NCI-H1417 (cell line): ENCODE measurements at places on chromosomes 2 and 18.

GRCh38 chr2:33619028-33619427 lies 19.9 kb upstream of the FAM98A start:
- DNase-seq = no peak

GRCh38 chr2:31947871-31948270 lies 62.9 kb downstream of the MEMO1 start:
- DNase-seq = no peak

DNA sequence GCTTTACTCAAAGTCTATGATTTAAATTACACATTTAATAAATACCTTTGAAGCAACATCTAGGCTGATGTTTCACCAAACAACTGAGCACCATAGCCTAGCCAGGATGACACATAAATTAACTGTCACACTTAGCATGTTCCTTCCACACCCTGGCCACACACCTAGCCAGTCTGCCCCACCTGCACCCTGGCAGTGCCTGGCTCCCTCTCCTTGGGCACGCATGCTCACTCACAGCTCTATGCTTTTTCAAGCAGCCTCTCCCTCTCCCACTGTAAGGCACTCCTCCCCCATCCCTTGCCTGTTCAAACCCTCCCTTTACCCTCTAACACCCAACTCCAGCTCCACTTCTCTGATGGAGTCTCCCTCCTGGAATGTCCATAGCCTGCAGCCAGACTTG lies 357.6 kb upstream of the KLHL29 start:
- DNase-seq = no peak

DNA sequence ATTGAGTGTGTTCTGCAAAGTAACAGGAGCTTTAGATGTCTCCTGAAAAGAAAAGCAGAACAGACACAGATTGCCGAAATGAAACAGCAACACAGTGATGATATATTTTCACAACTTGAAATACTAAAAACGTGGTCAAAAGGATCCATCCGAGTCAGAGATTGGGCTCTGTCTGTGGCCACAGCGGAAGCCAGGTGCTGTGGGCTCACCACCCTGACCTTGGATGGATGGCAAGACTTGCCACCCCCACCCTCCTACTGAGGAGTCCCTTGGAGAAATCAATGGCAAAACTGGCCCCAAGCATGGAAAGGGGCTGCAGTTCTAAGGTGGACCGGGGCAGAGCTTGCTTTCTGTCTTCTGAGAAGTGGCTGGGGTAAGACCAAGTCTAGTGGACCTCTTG lies 31.4 kb upstream of the ACKR3 start:
- no peak for DNase-seq

GRCh38 chr2:200199576-200200263 lies 106.8 kb upstream of the SPATS2L start:
- no peak for DNase-seq

- DNase-seq = no peak
Measured at GRCh38 chr2:221567809-221568208, 4.3 kb downstream of the EPHA4 start.

DNA sequence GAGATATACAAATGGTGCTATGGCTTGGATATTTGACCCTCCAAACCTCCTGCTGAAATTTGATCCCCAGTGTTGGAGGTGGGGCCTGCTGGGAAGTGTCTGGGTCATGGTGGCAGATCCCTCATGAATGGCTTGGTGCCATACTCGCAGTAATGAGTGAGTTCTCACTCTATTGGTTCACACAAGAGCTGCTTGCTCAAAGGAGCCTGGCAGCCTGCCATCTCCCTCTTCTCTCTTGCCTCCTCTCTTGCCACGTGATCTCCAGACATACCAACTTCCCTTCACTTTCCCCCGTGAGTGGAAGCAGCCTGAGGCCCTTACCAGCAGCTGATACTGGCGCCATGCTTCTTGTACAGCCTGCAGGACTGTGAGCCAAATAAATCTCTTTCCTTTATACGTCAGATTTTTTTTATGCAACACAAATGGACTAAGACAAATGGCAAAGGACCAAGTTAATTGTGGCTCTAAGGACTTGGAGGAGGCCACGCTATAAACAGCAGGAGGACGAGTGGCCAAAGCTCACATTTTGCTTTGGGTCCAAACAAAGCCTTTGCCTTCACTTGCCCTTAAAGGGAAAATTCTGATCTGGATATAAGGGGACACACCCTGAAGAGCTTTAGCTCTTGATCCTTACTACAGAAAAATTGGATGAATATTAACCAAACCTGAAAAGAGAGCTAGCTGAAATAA lies 214.7 kb downstream of the SS18 start:
- DNase-seq = peak; percentile 45

DNA sequence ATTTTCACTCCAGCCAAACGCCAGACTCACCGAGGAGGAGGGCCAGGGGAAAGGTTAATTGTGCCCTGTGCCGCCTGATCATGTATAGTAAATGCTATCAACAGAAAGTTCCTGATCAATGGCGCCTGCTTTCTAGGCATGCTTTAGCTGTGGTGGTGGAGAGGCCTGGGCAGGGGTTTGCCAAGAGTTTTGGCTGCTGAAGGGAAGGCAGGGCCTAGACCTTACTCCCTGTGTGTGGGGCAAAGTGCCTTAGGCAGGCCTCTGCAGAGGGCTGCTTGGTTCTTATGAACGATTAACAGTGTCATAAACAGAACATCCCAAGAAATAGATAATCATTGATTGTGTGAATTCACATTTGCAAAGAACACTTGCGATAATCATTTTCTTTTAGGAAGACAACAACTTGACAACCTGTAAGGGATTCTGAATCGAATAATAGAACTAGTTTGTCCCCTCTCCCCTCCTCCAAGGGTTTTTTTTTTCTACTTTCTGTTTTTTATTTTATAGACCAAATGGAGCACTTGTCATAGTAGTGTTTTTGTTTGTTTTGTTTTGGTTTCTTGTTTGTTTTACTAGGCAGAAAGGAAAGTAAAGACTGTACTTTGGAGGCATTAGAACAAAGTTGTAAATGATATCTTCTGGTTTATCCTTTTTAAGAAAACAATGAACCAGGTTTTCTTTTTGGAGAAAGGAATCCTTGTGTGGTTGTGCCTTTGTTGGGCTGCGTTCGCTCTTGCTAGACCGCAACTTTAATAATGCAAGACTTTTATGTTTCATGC lies 6.5 kb downstream of the TSHZ1 start:
- DNase-seq = no peak

- no peak for DNase-seq
Measured at GRCh38 chr2:46643951-46644350, 164.6 kb downstream of the TMEM247 start.

GRCh38 chr18:55031979-55032378 lies 72.7 kb upstream of the CCDC68 start:
- DNase-seq = no peak

GRCh38 chr2:120344214-120344975 lies 1.5 kb upstream of the INHBB start:
- no peak for DNase-seq

- no peak for DNase-seq
Measured at GRCh38 chr2:12442476-12442847, 274.3 kb upstream of the TRIB2 start.

DNA sequence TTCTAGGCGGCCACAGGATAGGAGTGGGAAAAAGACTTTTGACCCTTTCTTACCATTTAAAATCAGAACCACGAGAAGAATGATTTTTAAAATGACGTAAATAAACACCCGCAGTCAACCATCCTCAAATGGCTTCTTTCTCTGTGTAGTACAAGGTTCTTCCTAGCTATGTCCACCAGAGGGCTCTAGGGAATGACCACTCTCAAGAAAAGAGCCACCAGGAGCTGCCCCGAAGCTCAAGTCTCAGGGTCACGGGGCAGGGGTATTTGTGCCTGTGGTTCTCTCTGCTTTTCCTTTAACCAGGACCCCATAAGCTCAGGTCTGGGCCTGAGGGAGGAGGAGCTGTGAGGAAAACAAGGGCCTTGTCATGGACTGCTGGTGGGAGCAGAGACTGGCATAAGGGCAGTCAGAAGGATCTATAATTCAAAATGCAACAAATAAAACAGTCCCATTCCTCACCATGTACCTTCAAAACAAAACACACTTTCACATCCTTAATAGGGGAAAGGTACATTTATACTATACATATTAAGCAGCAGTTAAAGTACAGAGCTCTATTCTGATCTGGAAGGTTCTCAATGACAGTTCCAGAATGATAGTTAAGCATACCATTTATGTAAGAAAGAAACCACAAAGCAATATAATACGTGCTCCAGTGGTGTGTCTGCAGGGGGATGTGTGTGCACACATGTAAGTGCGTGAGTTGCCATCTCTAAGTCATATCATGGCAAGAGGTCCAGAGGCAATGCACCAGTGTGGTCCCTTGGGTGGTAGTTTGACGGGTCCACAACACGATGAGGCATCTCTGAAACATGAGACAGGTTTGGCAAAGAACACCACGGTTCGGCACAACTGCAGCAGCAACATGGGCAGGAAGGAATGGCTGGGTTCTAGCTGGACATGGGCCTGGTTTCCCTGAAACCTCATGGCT lies 18.6 kb downstream of the LYPD1 start:
- DNase-seq = peak; percentile 40

- DNase-seq = no peak
Measured at GRCh38 chr18:23636071-23636399, 26.7 kb downstream of the ANKRD29 start.

GRCh38 chr18:74828200-74828599 lies 230.5 kb downstream of the ZNF407 start:
- no peak for DNase-seq

DNA sequence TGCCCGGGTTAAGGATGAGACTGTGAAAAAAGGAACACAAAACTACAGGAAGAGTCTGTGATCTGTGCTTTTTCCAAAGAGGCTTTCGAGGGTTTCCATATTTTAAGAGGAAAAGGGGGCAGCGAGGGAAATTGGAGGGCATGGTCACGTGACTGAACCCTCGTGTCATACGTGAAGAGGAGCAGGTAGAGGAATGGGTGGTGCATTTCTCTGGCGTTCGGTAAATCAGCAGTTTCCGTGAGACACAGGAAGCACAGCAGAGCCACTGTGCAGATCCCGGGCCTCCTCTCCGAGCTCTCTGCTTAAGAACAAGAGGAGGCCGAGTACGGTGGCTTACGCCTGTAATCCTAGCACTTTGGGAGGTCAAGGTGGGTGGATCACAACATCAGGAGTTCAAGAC lies 219.7 kb downstream of the NDUFA10 start:
- DNase-seq = no peak

GRCh38 chr2:11420190-11420589 lies 45.8 kb downstream of the E2F6 start:
- DNase-seq = no peak

DNA sequence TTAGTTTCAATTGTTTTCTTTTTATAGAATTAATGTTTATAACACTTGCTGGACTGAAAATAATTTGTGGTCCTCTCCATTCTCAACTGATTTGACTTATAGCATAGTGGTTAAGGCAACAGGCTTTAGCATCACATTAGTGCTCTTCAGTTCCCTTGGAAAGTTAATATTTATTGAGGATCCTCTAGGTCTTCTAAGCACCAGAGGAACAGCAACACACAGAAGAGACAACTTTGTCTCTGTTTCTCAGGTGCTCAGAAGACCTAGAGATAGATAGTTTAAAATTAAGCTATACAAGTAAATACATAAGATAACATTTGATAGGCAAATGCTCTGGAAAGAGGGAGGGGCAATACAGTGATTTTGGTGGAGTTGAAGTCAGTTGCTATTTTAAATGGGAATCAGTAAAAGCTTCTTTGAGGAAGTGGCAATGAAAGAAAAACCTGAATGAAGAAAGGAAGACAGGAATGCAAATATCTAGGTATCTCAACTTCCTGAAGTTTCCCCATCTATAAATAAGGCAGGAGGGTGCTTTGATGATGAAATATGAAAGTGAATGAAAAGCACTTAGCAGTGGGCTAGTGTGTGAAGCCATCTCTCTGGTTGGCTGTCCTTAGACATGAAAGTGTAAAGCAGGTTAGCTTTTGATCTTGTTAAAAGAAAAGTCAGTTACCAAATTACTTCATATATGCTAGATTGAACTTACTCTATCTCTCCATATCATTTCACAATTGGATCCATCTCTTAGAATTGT lies 7.9 kb downstream of the NEUROD1 start:
- no peak for DNase-seq

DNA sequence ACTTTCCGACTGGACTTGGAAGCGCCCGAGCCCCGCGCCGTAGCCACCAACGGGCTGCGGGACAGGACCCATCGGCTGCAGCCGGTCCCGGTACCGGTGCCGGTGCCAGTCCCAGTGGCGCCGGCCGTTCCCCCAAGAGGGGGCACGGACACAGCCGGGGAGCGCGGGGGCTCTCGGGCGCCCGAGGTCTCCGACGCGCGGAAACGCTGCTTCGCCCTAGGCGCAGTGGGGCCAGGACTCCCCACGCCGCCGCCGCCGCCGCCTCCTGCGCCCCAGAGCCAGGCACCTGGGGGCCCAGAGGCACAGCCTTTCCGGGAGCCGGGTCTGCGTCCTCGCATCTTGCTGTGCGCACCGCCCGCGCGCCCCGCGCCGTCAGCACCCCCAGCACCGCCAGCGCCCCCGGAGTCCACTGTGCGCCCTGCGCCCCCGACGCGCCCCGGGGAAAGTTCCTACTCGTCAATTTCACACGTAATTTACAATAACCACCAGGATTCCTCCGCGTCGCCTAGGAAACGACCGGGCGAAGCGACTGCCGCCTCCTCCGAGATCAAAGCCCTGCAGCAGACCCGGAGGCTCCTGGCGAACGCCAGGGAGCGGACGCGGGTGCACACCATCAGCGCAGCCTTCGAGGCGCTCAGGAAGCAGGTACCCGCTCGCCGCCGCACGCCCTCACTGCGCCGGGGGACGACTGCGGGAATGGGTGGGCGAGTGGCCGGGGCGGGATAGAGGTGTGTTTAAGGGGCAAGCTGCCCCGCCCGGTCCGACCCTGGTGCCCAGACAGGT lies 713 bp downstream of the ATOH8 start:
- peak; percentile 76 for DNase-seq

DNA sequence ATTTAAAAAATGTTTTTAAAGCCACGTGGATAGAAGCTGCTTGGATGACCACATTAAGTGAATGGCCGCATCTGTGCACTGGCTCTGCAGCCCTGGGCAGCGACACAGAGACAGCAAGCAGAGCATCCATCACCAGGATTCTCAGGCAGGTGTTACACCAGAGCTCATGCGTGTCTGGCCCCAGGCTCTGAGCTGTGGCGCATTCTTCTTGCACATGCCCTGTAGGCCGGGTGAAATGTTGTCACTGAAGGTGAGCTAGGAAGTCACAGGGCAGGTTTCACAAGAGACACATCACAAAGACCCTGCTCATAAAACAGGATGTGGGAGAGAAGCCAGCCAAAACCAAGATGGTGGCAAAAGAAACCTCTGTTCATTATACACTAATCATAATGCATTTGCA lies 8.4 kb upstream of the PXDN start:
- no peak for DNase-seq

GRCh38 chr18:46169464-46169941 lies 65.3 kb downstream of the HAUS1 start:
- DNase-seq = no peak

DNA sequence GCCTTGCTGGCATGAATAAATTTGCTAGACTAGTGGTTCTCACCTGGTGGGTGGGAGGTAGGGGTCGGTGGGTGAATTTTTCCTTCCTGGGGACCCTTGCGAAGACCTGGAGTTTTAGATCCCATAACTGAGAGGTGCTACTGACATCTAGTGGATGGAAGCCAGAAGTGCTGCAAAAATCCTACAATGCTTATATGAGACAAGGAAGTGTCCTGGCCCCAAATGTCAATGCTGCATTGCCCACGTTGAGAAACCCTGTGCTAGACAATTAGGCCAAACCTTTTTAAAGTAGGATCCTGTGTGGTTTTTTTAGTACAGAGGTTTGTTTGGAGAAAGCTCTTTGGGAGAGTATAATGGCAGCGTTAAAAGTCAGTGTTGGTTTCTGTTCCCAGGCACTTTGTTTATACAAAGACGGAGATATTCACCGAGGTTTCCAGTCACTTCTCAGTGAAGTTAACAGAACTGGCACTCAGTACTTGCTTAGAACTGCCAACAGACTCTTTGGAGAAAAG lies 9.6 kb downstream of the SERPINB8 start:
- DNase-seq = peak; percentile 65
